Left ventricle myocardium inferior (tissue), 1 donor: ENCODE measurements at places on chromosomes 13 and 19. TPM values are rescaled to one million over a fixed set of nuclear protein-coding genes. Genes with fewer than 3 reads are reported as not detected.

- H3K4me3 ChIP-seq = no peak overlapping the region
- no peaks in the 10 kb centered on the region for H3K36me3 ChIP-seq
- H3K27me3 ChIP-seq = no peaks in the 10 kb centered on the region
- H3K27ac ChIP-seq = no peak overlapping the region
Measured at GRCh38 chr13:84077271-84077670, 195.0 kb upstream of the SLITRK1 start.

- no peaks in the 10 kb centered on the region for H3K27me3 ChIP-seq
- H3K27ac ChIP-seq = peak overlapping the region; percentile 94
- no peak for DNase-seq
- peaks cover 42% of the 10 kb centered on the region for H3K4me1 ChIP-seq
Measured at GRCh38 chr13:43022934-43023288, 475 bp upstream of the DNAJC15 start.

Gene ATP4B
- total RNA-seq = not detected

Gene CEACAM21
- 0.60 TPM for total RNA-seq

DNA sequence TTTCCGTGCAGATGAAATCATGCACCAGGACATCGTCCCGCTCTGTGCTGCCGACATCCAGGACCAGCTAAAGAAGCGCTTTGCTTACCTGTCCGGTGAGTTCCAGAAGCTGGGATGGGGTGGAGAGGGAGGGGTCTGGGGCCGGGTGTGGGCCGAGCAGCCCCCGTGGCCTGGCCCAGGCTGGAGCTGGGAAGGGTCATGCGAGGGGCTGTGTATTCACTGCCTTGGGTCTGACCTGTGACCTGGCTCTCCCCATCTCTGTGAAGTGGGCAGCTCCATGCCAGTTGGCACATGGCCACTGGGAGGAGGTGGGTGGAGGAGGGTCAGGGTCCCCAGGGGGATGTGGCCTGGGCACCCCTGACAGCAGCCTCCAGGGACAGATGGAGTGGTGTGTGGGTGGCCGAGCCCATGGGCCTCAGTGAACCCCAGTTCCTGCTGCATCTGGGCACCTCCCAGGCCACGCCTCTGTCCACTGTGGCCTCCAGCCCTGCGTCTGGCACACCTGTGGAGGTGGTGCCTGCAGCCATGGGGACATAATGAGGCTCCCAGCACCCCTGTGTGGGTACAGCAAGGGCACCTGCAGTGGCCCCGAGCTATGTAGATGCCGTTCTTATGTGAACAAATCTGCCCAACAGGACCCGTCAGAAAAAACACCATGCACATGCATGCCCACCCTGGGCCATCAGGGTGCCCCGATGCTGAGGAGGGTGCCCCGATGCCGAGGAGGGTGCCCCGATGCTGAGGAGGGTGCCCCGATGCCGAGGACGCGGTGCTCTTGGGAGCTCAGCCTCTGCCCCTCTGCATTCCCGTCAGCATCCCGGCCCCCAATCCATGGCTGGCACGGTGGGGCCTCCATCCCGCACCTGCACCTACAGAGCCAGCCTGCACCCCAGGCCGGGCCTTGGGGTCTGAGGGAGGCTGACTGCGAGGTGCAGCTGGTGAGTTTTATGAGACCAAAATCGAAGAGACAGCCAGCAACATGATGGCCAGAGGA lies 46.0 kb downstream of the MCF2L start:
- H3K27me3 ChIP-seq = no peaks in the 10 kb centered on the region
- no peak overlapping the region for H3K27ac ChIP-seq
- peaks cover 36% of the 10 kb centered on the region for H3K36me3 ChIP-seq

DNA sequence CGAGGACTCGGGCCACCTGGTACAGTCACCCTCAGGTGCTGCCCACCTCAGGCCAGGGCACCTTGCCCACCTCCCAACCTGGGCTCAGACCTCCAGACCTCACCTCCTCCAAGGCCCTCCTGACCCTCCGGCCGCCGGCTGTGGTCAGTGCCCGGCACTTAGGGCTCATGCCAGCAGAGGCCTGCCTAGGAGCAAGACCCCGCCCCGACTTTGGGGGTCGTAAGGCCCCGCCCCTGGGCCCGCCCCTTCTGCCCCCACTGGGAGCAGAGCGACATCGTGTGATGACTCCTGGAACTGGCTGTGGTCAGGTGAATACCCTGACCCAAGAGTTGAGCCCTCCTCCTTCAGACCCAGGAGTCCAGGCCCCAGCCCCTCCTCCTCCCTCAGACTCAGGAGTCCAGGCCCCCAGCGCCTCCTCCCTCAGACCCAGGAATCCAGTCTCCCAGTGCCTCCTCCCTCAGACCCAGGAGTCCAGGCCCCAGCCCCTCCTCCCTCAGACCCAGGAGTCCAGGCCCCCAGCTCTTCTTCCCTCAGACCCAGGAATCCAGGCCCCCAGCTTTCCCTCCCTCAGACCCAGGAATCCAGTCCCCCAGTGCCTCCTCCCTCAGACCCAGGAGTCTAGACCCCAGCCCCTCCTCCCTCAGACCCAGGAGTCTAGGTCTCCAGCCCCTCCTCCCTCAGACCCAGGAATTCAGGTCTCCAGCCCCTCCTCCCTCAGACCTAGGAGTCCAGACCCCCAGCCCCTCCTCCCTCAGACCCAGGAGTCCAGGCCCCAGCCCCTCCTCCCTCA lies at the start of gene SBK2:
TSS of gene SBK2 (minus strand) at position 183 of the 790 bp plus-strand sequence. CDS start 839 bp downstream, outside the sequence.
- no peak within 1 kb of the TSS for H3K27ac ChIP-seq
- no peaks in the 10 kb centered on the region for H3K36me3 ChIP-seq
- DNase-seq = no peak
- peak within 1 kb of the TSS; percentile 56 for H3K4me3 ChIP-seq

GRCh38 chr19:18417250-18418028 lies 1.8 kb upstream of the SSBP4 start:
- H3K27me3 ChIP-seq = peaks cover 46% of the 10 kb centered on the region
- H3K27ac ChIP-seq = peak overlapping the region; percentile 99
- H3K36me3 ChIP-seq = no peaks in the 10 kb centered on the region
- peaks cover 73% of the 10 kb centered on the region for H3K4me1 ChIP-seq
- peak overlapping the region; percentile 86 for H3K4me3 ChIP-seq
- peak; percentile 88 for DNase-seq

DNA sequence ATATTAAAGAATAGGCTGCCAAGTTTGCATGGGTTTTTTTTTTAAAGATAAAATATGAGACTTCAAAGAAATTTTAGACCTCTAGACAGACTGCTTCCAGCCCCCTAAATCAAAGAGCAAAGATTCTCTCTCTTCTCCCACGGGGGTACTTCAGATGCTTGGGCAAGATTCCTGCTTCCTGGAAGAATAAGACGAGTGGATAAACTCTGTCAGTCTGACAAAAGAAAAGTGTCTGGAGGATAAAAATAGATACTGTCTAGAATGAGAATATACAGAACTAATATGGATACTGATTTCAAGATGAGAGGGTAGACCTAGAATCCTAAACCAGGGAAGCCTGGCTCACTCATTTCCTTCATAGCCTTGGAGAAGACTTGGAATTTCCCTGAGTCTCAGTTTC lies 435.1 kb downstream of the FOXO1 start:
- H3K27ac ChIP-seq = peak overlapping the region; percentile 28
- H3K4me3 ChIP-seq = no peak overlapping the region
- peaks cover 34% of the 10 kb centered on the region for H3K4me1 ChIP-seq
- no peaks in the 10 kb centered on the region for H3K27me3 ChIP-seq
- DNase-seq = no peak

GRCh38 chr19:18637673-18638630 lies 1.1 kb downstream of the KLHL26 start:
- peaks cover 30% of the 10 kb centered on the region for H3K4me1 ChIP-seq
- peak overlapping the region; percentile 87 for H3K4me3 ChIP-seq
- no peaks in the 10 kb centered on the region for H3K27me3 ChIP-seq

- H3K4me1 ChIP-seq = no peaks in the 10 kb centered on the region
- DNase-seq = no peak
- peaks cover 79% of the 10 kb centered on the region for H3K27me3 ChIP-seq
- H3K36me3 ChIP-seq = no peaks in the 10 kb centered on the region
Measured at GRCh38 chr13:26895808-26896466, 135.4 kb upstream of the GPR12 start.

DNA sequence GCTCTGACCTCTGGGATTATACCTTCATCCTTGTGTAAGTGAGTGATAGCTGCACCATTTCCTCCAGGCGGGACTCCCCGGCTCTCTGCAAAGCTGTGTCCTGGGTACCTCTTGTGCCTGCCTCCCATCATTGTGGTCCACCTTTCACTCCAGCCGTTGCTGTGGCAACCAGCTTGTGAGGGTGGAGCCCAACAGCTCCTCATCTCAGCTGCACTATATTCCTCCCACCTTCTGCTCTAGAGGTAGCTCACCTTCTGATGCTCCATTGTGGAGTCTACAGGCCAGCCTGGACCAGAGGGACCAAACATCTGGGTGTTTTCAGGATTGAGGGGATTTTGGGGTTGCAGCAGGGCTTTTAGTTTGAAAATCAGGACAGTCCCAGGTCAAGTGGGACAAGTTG lies 708.2 kb downstream of the UQCRFS1 start:
- no peaks in the 10 kb centered on the region for H3K36me3 ChIP-seq
- H3K27ac ChIP-seq = no peak overlapping the region
- DNase-seq = no peak

Gene NLRP7
- not detected for total RNA-seq

DNA sequence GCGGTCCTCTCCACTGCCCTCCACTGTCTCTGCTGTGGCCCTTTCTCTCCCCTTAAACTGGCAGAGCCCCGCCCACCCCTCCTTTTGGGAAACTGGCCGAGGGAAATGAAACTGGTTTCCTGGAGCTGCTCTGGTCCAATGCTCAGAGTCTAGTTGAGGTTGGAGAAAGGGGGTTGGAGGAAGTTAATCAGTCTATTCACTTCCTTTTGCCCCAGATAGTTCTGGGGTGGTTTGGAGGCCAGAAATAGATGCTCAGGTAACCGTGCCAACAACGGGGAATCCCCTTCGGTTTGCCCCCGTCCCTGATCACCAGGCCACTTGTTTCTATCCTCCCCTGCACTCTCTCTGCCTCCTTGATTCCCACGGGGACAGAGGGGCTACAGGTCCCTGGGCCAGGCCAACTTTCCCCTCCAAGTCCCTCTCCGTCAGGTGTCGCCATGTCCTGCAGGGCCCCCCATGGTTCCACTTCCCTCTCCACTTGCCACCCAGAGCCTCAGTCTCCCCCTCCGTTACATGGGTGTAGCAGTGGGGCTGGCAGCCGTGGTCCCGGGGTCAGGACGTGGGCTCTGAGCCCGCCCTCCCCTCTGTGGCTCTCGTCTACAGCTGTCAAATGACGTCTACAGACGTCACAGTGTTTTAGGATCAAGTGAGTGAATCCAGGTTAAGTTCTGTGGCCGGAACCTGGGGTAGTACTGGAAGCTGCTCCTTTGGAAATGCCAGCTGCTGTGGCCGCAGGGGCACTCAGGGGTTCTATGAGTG lies at the start of gene IL4I1:
TSS of gene IL4I1 (minus strand) at position 25 of the 759 bp plus-strand sequence. CDS start 727 bp downstream, outside the sequence.
- H3K4me3 ChIP-seq = peak within 1 kb of the TSS; percentile 23
- peaks cover 10% of the 10 kb centered on the region for H3K4me1 ChIP-seq
- peaks cover 11% of the 10 kb centered on the region for H3K27me3 ChIP-seq
- no peaks in the 10 kb centered on the region for H3K36me3 ChIP-seq

- H3K4me1 ChIP-seq = peaks cover 6% of the 10 kb centered on the region
- peaks cover 37% of the 10 kb centered on the region for H3K27me3 ChIP-seq
Measured at GRCh38 chr19:1657746-1658145, 5.3 kb upstream of the TCF3 start.

GRCh38 chr13:53138376-53139036 lies 109.9 kb downstream of the OLFM4 start:
- H3K4me3 ChIP-seq = peak overlapping the region; percentile 5
- peak; percentile 36 for DNase-seq
- peaks cover 34% of the 10 kb centered on the region for H3K27me3 ChIP-seq

DNA sequence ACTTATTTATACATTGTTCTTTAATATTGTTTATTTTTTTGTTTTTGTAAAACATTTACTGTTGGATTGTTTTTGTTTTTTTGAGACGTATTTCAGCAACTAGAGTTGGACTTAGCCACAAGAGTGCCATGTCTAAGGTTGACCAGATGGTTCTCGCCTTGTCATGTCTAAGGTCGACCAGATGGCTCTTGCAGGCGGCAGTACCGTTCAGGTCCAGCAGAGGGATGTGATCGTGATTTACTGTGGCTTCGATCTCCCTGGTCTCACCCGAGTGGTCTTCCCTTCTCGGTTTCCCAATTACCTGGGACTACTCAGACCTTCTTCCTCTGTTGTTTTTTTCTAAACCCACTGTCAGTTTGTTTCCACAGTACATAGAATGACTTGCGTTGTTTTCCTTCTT lies 1438.6 kb downstream of the UQCRFS1 start:
- no peak for DNase-seq
- no peaks in the 10 kb centered on the region for H3K27me3 ChIP-seq
- H3K27ac ChIP-seq = no peak overlapping the region
- H3K36me3 ChIP-seq = peaks cover 66% of the 10 kb centered on the region
- H3K4me3 ChIP-seq = no peak overlapping the region

- H3K4me3 ChIP-seq = peak overlapping the region; percentile 59
- H3K27ac ChIP-seq = no peak overlapping the region
- H3K4me1 ChIP-seq = peaks cover 32% of the 10 kb centered on the region
- H3K27me3 ChIP-seq = peaks cover 64% of the 10 kb centered on the region
- peak; percentile 76 for DNase-seq
Measured at GRCh38 chr19:46487802-46488445, 7.7 kb downstream of the PNMA8B start.

DNA sequence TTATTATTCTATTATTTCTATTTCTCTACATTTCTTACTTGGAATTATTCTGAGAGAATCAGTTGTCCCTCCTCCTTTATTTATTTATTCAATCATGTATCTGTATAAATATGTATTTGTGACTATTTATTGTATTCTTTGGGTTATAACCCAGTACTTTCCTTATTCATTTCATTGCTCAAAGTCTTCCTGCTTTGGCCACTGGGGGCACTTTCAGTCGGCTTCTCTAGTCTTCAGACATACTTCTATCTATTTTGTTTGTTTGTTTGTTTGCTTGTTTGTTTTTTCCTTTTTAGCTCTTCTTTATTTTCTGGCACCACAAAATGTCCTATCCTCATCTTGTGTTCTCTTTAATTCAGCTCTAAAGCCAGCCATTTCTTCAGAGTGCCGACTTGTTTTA lies 260.4 kb downstream of the NALCN start:
- no peaks in the 10 kb centered on the region for H3K27me3 ChIP-seq
- H3K27ac ChIP-seq = no peak overlapping the region
- peaks cover 5% of the 10 kb centered on the region for H3K4me1 ChIP-seq
- no peak overlapping the region for H3K4me3 ChIP-seq
- no peak for DNase-seq
- no peaks in the 10 kb centered on the region for H3K36me3 ChIP-seq

Gene ZNF383
- total RNA-seq = 8.9 TPM

- H3K27me3 ChIP-seq = no peaks in the 10 kb centered on the region
- peaks cover 33% of the 10 kb centered on the region for H3K36me3 ChIP-seq
- H3K4me1 ChIP-seq = peaks cover 48% of the 10 kb centered on the region
- DNase-seq = no peak
Measured at GRCh38 chr19:16325641-16326400, 1.2 kb downstream of the KLF2 start.

GRCh38 chr19:42352301-42353259 lies 27.1 kb downstream of the MEGF8 start:
- H3K4me1 ChIP-seq = no peaks in the 10 kb centered on the region
- no peak overlapping the region for H3K27ac ChIP-seq
- no peaks in the 10 kb centered on the region for H3K27me3 ChIP-seq
- DNase-seq = no peak
- H3K36me3 ChIP-seq = peaks cover 96% of the 10 kb centered on the region
- H3K4me3 ChIP-seq = no peak overlapping the region
